A673 (cell line): ENCODE measurements at places on chromosomes 2 and 18.
A peak's percentile ranks its signal among the peaks of the same experiment; 100 is the strongest.

DNA sequence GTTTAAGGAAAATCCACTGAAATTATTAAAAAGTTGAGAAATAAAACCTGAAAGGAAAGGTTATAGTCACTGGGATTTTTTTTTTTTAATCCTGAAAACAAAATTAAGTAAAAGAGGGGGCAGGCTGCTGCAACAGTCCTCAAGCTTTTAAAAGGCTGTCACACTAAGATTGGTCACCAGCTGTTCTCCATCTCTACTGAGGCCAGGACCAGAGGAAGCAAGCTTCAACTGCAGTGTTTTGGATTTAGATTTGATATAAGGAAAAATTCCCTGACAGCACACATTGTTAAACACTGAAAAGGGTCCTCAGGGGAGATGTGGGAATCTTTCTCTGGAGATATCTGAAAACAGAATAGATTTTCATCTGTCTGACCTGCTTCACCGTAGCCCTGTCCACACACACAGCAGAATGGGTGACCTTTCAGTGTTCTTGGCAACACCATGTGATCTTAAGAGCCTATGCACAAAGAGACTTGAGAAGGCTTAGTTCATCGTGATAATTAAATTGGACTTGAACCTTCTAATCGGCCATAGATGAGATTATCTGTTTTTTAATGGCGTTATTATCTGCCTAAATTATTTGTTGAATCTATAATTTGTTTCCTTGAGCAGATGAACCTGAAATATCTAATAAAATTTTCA lies 132.0 kb upstream of the BOD1L2 start:
- no peak for DNase-seq

GRCh38 chr18:25896178-25896780 lies 194.1 kb downstream of the SS18 start:
- peak; percentile 54 for DNase-seq

- no peak for DNase-seq
Observed at GRCh38 chr18:22428672-22429071, 11.0 kb upstream of the CTAGE1 start.

- no peak for DNase-seq
Observed at GRCh38 chr2:86366651-86367498, 29.4 kb upstream of the REEP1 start.

DNA sequence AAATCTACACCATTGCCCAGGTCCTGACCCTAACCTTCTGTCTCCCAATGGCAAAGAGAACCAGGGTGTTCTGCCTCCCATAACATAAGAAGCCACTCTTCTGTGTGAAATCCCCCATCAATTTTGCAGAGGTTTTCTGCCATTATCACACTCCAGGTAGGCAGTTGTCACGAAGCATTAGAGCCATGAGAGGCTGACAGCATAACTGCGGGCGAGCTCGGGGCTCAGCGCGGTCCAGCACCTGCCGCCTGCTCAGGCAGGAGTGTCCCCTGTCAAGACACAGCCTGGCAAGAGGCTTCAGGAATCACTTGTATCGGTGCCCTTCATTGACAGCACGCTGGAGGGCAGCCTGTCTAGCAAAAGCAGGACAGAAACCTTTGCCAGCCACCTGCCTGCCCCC lies 251.2 kb downstream of the SATB2 start:
- DNase-seq, result no peak
